ENCODE measurements at places on chromosomes 13 and 19. TPM values are rescaled to one million over a fixed set of nuclear protein-coding genes. Genes with fewer than 3 reads are reported as not detected.

- H3K36me3 ChIP-seq: no peaks in the 10 kb centered on the region
- no peaks in the 10 kb centered on the region for H3K4me1 ChIP-seq
- H3K27me3 ChIP-seq: no peaks in the 10 kb centered on the region
- no peak overlapping the region for H3K27ac ChIP-seq
Observed at GRCh38 chr13:53018690-53019647, 9.6 kb upstream of the OLFM4 start.

The FFAR2 gene
- 2.6 TPM for total RNA-seq

The AXL gene
- 59.1 TPM for total RNA-seq

The CYP2A7 gene
- 1.7 TPM for total RNA-seq

GRCh38 chr13:102333320-102334198 lies 68.3 kb downstream of the FGF14 start:
- no peaks in the 10 kb centered on the region for H3K27me3 ChIP-seq
- no peaks in the 10 kb centered on the region for H3K36me3 ChIP-seq
- H3K27ac ChIP-seq: no peak overlapping the region
- no peak for DNase-seq
- no peaks in the 10 kb centered on the region for H3K4me1 ChIP-seq
- no peak overlapping the region for H3K4me3 ChIP-seq

DNA sequence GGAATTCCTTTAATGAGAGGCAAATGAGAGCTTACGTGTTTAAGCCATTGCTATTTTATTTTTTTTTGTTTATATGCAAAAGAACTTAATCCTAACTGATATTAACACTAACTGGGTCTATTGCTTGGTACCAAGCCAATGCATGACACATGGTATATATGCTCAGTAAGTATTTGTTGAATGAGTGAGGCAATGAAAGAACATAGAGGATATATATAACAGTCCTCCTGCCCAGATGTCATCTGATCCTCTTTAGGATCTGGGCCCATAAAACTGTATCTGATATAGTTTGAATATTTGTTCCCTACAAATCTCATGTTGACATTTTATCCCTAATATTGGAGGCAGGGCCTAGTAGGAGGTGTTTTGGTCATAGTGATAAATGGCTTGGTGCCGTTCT lies 13.0 kb upstream of the ALOX5AP start:
- H3K4me1 ChIP-seq: peaks cover 10% of the 10 kb centered on the region
- no peak overlapping the region for H3K27ac ChIP-seq
- H3K27me3 ChIP-seq: no peaks in the 10 kb centered on the region
- H3K36me3 ChIP-seq: no peaks in the 10 kb centered on the region
- no peak for DNase-seq

The PCP2 gene
- total RNA-seq: 3.5 TPM

The MISP gene
- total RNA-seq: 15.9 TPM

DNA sequence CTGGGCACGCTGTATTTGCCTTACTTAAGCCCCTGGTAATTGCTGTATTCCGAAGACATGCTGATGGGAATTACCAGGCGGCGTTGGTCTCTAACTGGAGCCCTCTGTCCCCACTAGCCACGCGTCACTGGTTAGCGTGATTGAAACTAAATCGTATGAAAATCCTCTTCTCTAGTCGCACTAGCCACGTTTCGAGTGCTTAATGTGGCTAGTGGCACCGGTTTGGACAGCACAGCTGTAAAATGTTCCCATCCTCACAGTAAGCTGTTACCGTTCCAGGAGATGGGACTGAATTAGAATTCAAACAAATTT lies 676 bp downstream of the BRCA2 start:
- DNase-seq: no peak
- peak overlapping the region; percentile 99 for H3K27ac ChIP-seq
- H3K4me3 ChIP-seq: peak overlapping the region; percentile 88
- H3K4me1 ChIP-seq: peaks cover 9% of the 10 kb centered on the region

DNA sequence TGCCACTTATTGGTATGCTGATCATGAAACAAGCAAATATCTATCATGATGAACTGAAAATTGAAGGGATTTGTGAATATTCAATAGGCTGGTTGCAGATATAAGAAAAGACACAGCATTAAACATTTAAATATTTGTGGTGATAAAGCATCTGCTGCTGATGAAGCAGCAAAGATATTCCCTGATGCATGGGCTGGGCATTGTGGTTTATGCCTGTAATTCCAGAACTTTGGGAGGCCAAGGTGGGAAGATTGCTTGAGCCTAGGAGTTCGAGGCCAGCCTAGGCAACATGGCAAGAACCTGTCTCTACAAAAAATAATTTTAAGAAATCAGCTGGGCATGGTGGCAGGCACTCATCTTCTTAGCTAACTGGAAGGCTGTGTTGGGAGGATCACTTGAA lies 54.5 kb downstream of the GPR180 start:
- no peaks in the 10 kb centered on the region for H3K4me1 ChIP-seq
- H3K27ac ChIP-seq: no peak overlapping the region
- H3K36me3 ChIP-seq: no peaks in the 10 kb centered on the region
- no peak for DNase-seq
- H3K27me3 ChIP-seq: no peaks in the 10 kb centered on the region
